Effector memory CD8-positive, alpha-beta T cell (primary cell): ENCODE measurements at places on chromosomes 12 and 14.

DNA sequence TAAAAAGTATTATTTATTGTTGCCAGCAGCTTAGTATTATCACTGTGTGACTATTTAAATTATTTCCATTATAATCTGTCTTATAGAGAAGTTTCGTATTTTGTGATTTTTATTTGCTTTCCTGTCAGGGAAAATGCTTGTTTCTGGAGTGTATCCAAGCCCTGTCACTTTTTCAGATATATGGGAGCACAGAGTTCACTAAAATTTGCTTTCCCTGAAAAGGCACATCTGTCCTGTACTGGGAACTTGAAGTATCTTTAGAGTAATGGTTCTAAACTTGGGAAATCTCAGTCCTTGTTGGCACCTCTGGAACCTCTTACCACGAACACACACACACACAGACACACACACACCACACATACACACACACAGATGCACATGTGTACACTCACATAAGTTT is 39.3 kb upstream of the SSTR1 start:
- DNase-seq: no peak

- DNase-seq: no peak
These were observed 273.1 kb upstream of the RTL1 start for GRCh38 chr14:101176535-101177205.

DNA sequence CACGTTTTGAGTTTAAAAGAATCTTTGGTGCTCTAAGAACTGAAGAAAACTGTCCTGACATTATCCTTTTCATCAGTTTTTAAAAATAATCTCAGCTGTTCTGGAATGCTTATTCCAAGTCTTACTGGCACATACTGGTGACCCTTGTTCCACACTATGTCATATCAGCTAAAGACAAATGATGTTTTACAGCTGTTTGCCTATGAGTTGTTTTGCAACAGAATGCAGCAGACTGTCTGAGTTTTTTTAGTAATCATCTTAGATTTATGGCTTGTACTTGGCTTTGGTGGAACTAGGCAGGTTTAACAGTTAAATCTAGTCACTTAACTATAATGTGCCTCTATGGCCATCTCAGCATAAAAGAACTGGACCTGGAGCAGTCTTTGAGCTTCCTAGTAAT is 91.6 kb upstream of the GRIN2B start:
- DNase-seq: no peak

DNA sequence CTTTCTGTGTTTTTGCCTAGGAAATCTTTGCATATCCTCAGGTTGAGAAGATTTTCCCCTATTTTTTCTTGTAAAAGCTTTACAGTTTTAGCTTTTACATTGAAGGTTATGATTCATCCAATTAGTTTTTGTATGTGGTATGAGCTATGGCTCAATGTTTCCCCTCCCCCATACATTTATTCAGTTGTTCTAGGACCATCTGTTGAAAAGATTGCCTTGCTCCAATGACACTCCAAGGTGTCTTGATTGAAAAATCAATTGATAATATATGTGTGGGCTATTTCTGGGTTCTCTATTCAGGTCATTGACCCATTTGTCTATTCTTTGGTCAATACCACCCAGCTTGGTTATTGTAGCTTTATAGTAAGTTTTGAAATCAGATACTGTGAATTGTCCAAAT is 42.6 kb downstream of the LRTM2 start:
- DNase-seq: no peak

DNA sequence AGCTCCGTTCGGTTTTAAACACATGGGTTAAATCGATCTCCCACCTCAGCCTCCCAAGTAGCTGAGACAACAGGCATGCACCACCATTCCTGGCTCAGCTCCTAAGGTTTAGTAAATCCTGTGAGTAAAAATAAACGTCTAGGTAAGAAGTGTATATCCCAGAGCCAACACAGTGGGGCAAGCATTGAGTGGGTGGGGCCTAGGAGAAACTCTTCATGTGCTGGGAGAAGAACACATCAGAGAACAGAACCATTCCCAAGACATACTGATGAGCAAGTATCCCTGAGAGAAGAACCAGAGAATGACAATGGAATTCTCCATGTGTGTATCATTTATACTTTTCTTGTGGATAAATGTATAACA is 86.3 kb downstream of the SEC23A start:
- DNase-seq: no peak

GRCh38 chr12:111826316-111826715 is 15.7 kb upstream of the MAPKAPK5 start:
- no peak for DNase-seq
